ENCODE measurements at places on chromosomes 5 and 9. TPM values are rescaled to one million over a fixed set of nuclear protein-coding genes. Genes with fewer than 3 reads are reported as not detected.

DNA sequence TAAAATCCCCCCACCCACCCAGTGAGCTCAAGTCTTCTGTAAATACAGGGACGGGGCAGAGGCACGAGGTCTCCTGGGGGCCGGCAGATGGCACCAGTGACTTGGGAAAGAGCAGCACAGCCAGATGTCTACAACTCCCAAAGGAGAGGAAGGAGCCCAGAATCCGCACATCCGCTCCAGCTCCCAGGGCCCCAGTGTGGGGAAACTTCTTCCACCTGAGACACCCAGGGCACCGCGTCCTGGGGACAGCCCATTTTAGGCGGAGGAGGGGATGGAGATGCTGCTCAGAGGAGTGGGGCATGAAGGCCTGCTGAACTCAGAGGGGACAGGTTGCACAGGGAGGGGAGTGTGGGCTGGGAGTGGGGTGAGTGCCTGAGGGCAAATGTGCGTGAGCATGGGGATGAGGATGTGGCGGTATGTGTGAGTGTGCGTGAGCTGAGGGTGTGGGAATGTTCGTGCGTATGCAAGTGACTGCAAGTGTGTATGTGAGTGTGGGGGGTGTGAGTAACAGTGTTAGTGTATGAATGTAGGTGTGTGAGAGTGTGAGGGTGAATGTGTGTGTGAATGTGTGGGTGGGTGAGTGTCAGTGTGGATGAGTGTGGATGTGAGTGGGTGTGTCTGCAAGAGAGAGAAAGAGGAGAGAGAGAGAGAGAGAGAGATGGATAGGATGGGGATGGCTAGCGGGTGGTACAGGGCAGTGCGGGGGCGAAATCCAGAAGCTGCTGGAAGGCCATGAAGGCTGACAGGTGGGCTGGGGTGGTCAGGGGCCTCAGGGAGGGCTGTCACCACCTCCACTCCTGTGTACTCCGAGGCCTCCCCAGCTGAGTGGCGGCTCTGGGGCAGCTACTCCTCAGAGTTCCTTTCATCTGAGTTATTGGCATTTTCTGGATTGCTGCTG, 63.5 kb downstream of the DUSP1 start:
- peaks cover 33% of the 10 kb centered on the region for H3K27me3 ChIP-seq
- DNase-seq, result peak; percentile 36
- H3K4me1 ChIP-seq, result no peaks in the 10 kb centered on the region
- no peak overlapping the region for H3K4me3 ChIP-seq

- no peaks in the 10 kb centered on the region for H3K4me1 ChIP-seq
- H3K36me3 ChIP-seq, result no peaks in the 10 kb centered on the region
- H3K27me3 ChIP-seq, result no peaks in the 10 kb centered on the region
These were observed 359.0 kb upstream of the RORB start for GRCh38 chr9:74138182-74138581.

DNA sequence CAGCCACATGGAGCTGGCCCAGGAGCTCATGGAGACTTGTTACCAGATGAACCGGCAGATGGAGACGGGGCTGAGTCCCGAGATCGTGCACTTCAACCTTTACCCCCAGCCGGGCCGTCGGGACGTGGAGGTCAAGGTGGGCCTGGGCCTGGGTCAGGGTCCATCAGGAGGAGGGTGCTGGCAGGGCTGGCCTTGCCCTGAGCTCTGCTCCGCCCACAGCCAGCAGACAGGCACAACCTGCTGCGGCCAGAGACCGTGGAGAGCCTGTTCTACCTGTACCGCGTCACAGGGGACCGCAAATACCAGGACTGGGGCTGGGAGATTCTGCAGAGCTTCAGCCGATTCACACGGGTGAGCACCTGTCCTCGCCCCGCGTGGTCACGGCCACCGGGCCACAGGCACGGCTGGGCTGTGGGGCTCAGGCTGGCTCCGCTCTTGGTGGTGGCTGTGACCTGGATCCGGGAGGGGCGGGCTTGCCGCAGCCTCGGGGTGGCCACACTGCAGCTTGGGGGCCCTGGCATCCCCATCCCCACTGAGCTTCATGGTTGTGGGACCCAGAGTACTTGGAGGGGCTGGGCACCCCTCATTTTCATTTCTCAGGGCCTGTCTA, 7.1 kb downstream of the DPP7 start:
- no peak for DNase-seq
- peaks cover 8% of the 10 kb centered on the region for H3K36me3 ChIP-seq
- peaks cover 2% of the 10 kb centered on the region for H3K4me1 ChIP-seq
- no peak overlapping the region for H3K27ac ChIP-seq
- H3K27me3 ChIP-seq, result no peaks in the 10 kb centered on the region

- H3K4me3 ChIP-seq, result no peak overlapping the region
- no peaks in the 10 kb centered on the region for H3K4me1 ChIP-seq
- no peaks in the 10 kb centered on the region for H3K27me3 ChIP-seq
These were observed 183.8 kb downstream of the ASTN2 start for GRCh38 chr9:117231012-117231411.

DNA sequence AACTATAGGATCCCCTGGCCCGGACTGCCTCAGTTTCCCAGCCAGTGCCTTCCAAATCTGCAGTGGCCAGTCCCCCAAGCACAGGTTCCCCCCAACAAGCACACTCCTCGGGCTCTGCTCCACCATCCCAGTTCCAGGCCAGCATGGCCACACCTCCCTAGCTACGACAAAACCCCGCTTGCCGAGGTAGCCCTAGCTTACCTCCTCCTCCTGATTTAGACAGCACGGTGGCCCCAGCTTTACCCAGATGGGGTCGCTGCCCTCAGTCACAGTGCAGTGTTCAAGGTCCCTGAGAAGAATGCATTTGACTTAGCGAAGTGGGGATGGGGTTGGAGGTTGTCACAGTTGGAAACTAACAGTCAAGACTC, 40.8 kb upstream of the GARNL3 start:
- H3K27ac ChIP-seq, result no peak overlapping the region
- peaks cover 32% of the 10 kb centered on the region for H3K4me1 ChIP-seq
- H3K4me3 ChIP-seq, result peak overlapping the region; percentile 78
- DNase-seq, result no peak
- H3K27me3 ChIP-seq, result peaks cover 10% of the 10 kb centered on the region

DNA sequence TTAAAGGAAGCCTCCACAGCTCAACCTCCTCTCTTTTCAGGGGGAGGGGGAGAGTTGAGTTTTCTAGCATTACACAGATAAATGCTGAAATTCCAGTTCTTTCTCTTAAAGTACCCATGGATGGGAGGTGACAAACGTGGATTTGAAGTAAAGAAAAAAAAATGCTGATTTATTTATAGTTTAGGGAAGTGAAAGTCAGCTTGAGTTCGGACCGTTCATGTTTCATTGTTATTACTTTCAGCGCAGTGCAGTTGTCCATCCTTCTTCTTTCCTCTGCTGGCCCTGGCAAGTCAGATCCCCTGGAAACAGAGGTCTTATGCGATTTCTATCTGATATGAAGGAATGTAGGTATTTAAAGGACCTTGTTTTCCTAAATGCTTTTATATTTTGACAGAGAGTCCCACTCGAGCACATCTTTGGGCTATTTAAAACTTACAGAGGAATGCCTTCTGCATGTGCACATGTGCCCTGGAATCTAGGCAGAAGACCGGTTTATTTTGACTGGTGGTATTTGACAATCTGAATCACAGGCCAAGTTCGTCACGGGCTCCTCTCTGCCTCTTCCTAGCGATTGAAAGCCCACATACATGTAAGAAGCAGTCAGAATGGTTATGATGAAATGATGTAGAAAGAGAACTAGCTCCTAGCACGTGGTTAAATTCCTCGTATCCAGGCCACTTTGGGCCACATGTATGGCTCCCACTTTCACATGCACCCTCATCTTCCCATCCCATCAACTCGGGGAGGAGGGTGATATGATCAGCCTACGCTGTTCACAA, 385.2 kb upstream of the KLF4 start:
- H3K4me1 ChIP-seq, result no peaks in the 10 kb centered on the region
- H3K27ac ChIP-seq, result no peak overlapping the region
- no peaks in the 10 kb centered on the region for H3K27me3 ChIP-seq
- H3K4me3 ChIP-seq, result no peak overlapping the region
- no peak for DNase-seq

- H3K4me3 ChIP-seq, result no peak overlapping the region
- DNase-seq, result no peak
- no peaks in the 10 kb centered on the region for H3K4me1 ChIP-seq
- peaks cover 9% of the 10 kb centered on the region for H3K27me3 ChIP-seq
These were observed 193.6 kb downstream of the SREK1 start for GRCh38 chr5:66337626-66338226.

DNA sequence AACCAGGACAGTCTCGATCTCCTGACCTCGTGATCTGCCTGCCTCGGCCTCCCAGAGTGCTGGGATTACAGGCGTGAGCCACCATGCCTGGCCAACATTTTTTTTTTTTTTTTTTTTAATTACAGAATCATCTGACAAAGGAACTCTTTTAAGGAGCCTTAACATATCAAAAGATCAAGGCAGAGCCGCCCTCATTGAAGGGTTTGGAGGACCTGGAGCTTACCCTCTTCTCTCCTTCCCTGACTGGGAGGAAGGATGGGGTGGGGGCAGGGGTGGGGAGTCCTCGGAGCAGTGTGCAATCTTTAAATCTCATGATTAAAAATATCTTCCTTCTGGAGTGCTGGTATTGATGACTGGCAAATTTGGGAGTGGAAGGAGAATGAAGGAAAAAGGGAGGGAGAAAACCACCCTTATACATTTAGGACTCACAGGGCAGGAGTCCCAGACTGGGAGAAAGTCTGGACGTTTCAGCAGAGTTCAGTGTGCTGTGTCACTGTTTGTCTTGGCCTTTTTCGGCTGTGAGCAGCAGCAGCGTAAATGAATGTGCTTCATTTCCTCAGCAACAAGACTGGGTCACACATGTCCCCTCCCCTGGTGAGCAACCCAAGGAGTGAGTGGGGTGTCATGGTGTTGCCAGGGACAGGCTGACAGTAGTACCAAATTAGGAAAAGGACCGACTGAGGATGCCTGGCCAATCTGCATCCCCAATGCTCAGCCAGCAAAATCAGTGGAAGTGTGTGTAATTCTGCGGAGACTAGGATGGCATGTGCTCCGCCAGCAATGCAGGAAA, 115.3 kb upstream of the BNC2 start:
- no peak for DNase-seq
- no peaks in the 10 kb centered on the region for H3K27me3 ChIP-seq
- no peak overlapping the region for H3K4me3 ChIP-seq

DNA sequence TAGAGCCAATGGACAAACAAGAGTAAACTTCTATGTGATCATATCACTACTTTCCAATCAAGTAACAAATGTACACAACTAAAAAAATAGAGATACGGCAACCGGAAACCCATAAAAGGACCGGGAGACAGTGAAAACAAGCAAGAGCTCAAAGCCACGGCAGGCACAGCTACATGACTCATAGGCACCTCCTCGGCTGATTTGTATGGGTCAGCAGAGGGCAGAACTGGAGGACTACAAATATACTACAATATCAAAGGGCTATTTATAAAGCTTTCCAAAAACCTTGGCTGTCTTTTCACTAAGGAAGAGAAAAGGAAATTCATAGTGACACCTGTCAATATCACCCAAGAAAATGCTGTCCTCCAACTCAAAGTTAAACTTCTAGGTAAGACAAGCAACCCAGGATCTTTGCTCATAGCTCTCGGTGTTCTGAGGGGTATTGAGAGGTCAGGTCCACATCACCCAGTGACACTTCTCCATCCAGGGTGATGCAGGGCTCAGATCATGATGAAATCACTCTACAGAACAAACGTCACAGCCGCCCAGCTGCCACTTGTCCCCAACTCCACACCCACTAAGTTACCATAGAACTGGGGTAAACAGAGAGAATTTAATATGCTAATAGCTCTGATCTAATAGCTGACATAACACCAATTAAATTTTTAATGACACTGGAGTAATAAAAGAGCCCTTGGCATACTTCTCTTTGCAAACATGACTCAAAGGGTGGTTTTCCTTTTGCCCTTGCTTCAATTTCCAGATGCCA, 41.3 kb downstream of the PFDN1 start:
- no peaks in the 10 kb centered on the region for H3K27me3 ChIP-seq
- peaks cover 62% of the 10 kb centered on the region for H3K4me1 ChIP-seq
- DNase-seq, result peak; percentile 51
- peaks cover 27% of the 10 kb centered on the region for H3K36me3 ChIP-seq
- H3K27ac ChIP-seq, result peak overlapping the region; percentile 6

DNA sequence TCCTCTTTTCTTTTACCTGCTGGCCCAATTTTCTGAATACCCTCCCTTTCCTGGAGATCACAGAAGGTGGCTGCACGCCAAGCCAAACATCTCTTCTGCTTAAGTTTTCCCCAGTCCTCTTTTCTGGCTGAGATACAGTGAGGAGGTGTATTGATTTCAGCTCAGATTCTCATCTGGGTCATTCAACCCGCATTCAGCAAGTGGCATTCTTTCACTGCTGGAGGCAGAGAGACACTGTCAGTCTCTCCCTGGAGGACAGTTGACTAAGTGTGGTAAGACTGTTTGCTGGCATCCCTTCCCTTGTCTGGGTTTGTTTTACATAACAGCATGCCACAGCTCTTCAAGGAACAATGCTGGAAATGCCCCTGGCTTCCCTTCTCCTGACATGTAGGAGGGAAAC, 60.5 kb downstream of the GABRG2 start:
- no peak overlapping the region for H3K27ac ChIP-seq
- H3K4me3 ChIP-seq, result no peak overlapping the region
- no peak for DNase-seq
- H3K36me3 ChIP-seq, result no peaks in the 10 kb centered on the region

DNA sequence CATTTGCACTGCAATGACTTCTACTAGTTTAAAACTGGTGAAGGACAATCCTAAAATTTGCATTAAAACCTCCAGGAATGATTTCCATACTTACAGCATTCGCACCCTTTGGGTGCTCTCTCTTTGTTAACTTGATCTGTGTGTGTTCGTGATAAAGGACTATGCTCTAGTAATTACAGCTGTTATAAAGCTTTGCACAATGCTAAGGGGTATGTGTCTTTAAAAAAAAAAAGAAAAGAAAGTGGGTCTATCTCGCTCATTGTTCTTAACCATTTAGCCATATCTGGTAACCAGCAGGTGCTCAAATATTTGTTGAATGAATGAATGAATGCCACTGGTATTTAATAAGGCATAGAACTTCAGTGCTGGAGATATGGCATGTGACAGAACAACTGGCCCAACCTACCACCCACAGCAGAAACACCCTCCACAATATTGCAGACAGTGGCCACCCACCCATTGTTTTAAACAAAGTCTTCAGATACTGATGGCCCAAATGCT, 8.7 kb downstream of the TRIM36 start:
- H3K4me3 ChIP-seq, result no peak overlapping the region
- no peaks in the 10 kb centered on the region for H3K4me1 ChIP-seq
- H3K36me3 ChIP-seq, result no peaks in the 10 kb centered on the region
- H3K27me3 ChIP-seq, result peaks cover 40% of the 10 kb centered on the region

- peaks cover 6% of the 10 kb centered on the region for H3K4me1 ChIP-seq
- DNase-seq, result peak; percentile 20
- H3K27me3 ChIP-seq, result no peaks in the 10 kb centered on the region
- H3K4me3 ChIP-seq, result no peak overlapping the region
- no peak overlapping the region for H3K27ac ChIP-seq
These were observed 95.3 kb upstream of the PITX1 start for GRCh38 chr5:135129307-135129706.

ENTREP1 gene
- total RNA-seq, result 0.07 TPM

MRPL22 gene
- total RNA-seq, result 80.8 TPM
